Cortex of kidney (tissue), 1 donor: ENCODE measurements at places on chromosomes 5 and 9.

DNA sequence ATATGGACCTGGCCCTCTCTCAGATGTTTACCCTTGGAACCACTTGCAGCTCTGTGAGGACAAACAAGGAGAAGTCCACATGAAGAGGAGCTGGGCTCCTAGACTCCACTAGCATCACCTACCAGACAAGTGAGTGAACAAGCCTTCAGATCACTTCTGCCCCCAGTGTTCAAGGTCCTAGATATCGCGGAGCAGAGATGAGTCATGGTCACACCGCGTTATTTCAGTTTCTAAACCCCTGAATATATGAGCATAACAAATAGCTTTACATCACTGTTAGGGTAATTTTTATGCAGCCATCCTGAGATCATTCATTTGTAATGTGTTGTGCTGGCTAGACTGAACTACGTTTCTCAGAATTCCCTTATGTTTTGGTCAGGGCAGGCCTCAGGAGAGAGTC lies 77.0 kb upstream of the DAP start:
- DNase-seq = no peak

GRCh38 chr5:139125991-139126390 lies 72.2 kb downstream of the SIL1 start:
- no peak for DNase-seq

DNA sequence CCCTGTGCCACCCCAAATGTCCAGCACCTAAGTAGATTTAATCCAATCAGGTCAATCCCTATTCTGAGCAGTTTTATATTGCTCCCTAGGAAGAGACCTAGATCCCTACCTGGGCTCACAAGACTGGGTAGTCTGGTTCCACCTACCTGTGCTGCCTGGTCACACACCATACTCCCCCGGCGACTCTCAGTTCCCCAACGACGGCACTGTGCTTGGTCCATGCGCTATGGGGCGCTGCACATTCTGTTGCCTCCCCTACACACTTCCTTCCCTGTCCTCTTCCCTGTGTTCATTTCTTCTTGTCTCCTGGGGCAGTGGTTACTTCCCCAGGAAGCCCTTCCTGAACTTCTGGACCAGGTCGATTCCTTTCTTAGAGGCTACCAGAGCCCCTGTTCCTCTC lies 109.9 kb upstream of the IL12B start:
- no peak for DNase-seq

GRCh38 chr9:128193469-128194096 lies 2.2 kb upstream of the CIZ1 start:
- DNase-seq = no peak

DNA sequence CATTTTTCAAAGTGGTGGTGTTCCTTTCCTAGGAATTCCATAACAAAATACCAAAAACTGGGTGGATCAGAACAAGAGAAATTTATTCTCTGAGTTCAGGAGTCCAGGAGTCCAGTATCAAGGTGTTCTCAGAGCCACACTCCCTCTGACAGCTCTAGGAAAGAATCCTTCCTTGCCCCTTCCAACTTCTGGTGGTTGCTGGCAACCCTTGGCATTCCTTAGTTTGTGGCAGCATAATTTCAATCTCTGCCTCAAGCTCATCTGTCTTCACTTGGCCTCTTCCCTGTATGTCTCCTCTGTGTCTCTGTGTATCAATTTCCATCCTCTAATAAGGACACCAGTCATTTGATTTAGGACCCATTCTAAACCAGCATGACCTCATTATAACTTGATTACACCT lies 243.7 kb downstream of the MPDZ start:
- no peak for DNase-seq

- no peak for DNase-seq
Measured at GRCh38 chr5:115815693-115816225, 700 bp downstream of the CDO1 start.

- no peak for DNase-seq
Measured at GRCh38 chr5:41848983-41849382, 21.2 kb downstream of the OXCT1 start.

- no peak for DNase-seq
Measured at GRCh38 chr9:138060365-138060764, 182.8 kb downstream of the CACNA1B start.

DNA sequence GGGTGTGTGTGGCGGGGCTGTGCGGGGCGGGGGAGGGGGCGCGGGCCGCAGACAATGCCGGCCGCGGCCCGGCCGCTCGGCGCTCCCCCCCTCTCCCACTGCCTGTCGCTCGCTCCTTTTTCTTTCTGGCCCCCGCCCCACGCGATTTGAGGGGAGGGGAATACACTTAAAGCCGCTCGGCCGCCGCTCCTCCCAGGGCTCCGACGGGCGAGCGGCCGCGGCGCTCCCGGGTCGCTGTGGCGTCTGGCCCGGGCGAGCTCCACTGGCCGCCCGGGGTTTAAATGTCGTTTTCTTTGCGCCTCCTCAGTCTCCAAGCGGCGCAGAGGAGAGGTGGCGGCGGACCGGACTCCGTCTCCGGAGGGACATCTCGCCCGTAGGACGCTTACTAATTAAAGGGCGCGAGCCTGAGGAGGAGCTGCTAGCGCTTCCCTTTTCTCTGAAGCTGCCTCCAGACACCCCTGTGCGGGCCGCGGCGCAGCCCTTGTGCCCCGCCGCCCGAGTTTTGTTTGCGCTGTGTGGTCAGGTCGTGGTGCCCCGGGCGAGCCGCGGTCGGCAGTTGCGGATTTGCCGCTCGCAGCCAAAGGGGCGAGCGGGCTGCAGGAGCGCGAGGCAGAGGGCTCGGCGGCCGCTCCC lies 1.4 kb downstream of the ZSWIM6 start:
- no peak for DNase-seq

DNA sequence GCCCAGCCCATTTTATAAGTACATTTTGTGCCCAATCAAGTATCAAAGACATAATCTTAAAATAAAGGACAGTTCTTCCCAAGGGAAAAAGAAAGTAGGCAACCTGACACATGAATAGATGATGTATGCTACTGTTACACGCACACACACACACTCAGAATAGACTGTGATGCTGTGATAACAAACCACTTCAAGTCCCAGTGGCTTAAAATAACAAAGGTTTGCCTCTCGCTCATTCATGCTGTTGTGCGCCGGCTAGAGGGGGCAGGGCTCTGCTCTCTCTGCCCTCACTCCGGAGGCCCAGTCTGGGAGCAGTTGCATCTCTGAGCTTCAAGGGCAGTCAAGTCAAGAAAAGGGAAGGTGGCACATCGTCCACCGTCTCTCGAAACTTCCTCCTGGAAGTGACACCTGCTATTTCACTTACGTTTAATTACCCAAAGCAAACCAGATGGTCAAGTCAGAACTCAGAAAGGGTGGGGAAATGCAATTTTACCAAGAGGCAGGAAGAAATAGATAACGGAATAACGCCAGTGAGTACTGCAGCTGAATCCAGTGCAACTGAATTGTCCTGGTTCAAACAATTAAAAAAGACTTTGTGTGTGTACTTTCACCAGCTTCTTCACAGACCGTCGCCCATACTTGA lies 43.3 kb downstream of the ANKRD33B start:
- no peak for DNase-seq

GRCh38 chr9:106449336-106449927 lies 413.5 kb upstream of the ZNF462 start:
- no peak for DNase-seq

- no peak for DNase-seq
Measured at GRCh38 chr9:105833271-105833975, 139.1 kb downstream of the TMEM38B start.

GRCh38 chr5:10674582-10674981 lies 86.5 kb downstream of the DAP start:
- no peak for DNase-seq

DNA sequence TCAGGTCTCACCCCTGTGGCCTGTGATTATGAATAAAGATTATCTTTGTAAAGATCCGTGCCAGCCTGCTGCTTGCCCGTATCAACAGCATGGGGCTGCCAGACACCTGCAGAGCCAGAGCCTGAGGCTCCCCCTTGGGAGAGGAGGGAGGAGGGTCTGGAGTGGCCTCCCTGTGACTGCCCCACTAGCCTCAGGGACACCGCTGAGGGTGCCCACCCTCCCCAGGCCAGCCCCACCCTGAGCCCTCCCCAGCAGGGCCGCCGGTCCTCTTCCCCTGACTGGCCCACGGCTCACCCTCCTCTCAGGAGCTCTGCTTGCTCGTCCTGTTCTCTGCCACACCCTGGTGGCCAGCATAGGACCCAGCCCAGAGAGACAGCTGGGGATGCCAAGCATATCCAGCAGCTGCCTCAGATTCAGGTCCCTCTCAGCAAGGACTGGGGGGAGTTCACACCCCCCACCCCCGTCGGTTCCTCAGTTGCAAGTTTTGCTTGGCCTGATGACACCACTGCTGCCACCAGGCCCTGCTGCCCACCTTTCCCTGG lies 1.9 kb downstream of the SSNA1 start:
- DNase-seq = no peak

GRCh38 chr5:42880496-42881150 lies 68.9 kb upstream of the SELENOP start:
- DNase-seq = no peak

GRCh38 chr9:107759009-107759822 lies 269.6 kb upstream of the KLF4 start:
- no peak for DNase-seq

- DNase-seq = no peak
Measured at GRCh38 chr9:72526901-72527800, 5.7 kb downstream of the TMC1 start.

DNA sequence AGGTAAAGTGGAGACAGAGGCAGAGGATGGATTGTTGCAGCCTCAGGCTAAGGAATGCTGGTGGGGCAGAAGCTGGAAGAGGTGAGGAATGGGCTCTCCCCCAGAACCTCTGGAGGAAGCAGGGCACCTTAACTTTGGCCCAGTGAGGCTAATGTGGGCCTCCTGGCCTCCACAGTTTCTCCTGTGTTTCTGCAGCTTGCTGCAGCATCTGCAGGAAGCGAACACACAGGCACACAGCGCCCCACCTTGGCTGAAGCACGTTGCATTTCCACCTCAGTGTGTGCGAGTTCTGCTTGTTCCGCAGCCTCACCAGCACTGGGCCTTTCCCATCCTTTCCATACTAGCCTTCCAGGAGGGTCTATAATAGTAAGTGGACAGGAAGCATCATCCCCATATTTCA lies 27.2 kb upstream of the ASS1 start:
- DNase-seq = no peak

DNA sequence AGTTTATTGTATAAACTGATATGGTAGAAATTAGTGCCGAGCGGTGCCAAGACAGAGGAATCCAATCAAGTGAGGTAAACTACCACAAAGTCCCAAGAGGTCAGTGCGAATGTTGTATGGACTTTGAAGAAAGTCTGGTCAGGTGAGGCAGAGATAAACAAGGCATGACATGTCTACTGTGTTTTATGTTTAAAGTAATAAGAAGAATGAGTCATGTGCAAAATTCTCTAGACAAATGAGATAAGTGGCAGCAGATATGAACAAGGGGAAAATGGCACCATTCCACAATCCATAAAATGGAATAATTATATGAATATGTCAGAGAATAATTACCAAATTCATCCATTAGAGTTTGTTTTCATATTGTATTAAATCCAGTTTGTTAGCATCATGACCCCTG lies 364.1 kb upstream of the CCNH start:
- no peak for DNase-seq

GRCh38 chr9:135504262-135505243 lies 4.1 kb downstream of the MRPS2 start:
- DNase-seq = no peak
